RCC 7860 (cell line): ENCODE measurements at places on chromosomes 16 and 17.

GRCh38 chr17:63431939-63432804 lies 13.9 kb downstream of the CYB561 start:
- DNase-seq: no peak

GRCh38 chr17:19867079-19867328 lies 732 bp downstream of the ULK2 start:
- DNase-seq: no peak

GRCh38 chr17:78562734-78563133 lies 14.5 kb downstream of the DNAH17 start:
- no peak for DNase-seq

DNA sequence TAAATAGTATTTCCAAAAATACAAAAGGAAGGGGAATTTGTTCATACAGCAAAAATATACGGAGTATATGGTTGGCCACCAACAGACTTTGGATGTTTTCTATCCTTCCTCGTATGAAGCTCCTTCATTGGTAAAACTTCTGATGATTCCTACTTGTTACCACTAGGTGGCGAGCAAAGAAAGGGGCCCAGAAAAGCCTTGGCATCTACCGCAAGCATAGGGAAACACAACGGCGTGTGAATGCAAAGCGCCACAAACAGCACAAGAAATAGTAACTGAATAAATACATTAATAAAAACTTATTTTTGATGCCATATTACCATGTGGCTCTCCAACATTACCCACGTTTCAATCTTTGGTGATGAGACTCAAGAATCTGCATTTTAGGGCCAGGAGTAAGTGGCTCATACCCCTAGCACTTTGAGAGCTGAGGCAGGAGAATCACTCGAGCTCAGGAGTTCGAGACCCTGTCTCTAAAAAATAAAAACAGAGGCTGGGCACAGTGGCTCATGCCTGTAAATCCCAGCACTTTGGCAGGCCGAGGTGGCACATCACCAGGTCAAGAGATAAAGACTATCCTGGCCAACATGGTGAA lies 34.5 kb downstream of the YWHAE start:
- peak; percentile 64 for DNase-seq

- no peak for DNase-seq
These were observed 549.2 kb downstream of the MAF start for GRCh38 chr16:79051313-79051712.

DNA sequence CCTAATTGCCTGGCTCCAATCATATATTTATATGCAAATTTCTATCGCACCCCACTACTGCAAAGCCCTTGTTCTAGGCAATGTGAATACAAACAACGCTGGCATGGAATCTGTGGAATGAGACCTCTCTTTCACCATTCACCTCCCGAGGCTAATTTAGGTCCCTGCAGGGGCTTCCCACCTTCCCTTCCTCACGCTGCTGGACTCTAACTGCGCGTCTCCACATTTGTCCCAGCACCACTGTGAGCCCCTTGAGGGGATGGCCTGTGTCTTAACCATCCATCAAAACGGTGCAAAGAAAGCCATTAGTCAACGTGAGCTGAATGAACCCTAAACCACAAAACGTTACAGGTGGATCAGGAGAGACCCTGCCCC lies 1.6 kb downstream of the TMEM114 start:
- no peak for DNase-seq

GRCh38 chr17:31593806-31594205 lies 202.3 kb downstream of the RAB11FIP4 start:
- no peak for DNase-seq

DNA sequence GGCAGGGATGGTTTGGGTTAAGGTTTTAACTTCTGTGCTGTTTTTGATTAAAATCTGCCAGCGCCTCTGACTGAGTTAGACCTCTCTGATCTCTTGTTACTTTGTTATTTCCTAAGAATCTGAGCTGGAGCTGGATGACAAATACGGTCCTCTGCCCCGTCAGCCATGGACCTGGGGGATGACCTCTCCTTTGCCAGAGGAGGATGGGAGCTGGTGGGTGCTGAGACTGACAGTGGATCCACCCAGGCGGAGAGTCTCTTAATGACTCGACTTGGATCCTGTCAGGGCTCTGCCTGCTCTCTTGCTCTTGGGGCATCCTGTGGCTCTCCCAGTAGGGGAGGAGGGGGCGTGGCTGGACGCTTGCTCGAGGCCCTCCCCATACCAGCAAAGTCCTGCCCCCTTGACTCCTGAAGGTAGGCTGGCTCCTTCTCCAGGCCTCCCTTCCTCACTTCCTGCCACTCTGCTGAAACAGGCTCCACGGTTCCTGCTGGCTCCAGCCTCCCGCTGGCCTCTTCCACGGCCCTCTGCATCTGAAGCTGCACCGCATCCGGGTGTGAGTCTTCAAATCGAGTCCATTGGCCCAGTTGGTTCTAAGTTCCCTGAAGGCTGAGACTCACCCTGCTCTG lies 24.8 kb upstream of the MAP3K14 start:
- peak; percentile 98 for DNase-seq

- peak; percentile 10 for DNase-seq
These were observed at the start of gene FLII for GRCh38 chr17:18258356-18259038. FLII (minus strand) TSS chr17:18258738; CDS start chr17:18258690, 48 bp downstream.

DNA sequence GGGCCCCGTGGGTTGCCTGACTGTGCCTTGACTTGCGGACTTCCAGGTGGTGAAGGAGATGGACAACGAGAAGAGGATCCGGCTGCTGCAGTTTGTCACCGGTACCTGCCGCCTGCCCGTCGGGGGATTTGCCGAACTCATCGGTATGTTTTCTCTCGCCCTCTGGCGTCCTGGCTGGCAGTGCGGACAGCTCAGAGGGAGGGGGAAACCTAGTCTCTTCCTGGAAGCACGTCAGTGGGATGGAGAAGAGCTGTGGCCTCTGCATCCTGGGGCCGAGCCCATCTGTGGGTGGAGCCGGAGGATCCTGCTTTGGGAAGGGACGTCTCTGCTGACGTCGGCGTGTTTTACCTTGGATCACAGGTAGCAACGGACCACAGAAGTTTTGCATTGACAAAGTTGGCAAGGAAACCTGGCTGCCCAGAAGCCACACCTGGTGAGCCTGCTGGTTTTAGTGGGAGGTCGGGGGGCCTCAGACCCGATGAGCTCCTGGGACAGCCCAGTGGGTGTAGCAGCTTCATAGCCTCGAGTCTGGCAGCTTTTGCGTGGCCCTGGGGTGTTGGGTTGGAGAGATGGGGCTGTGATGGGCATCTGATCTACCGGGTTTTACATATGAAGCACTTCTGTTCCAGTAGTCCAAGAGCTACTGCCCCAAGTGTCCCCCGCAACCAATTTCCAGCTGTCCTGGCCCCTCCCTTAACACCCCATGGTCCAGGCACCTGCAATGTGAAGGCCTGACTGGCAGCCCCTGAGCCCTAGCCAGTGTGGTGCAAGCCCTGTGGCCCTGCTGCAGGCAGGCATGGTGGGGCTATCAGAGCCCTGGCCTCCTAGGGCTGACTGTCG lies 11.9 kb upstream of the CLEC18A start:
- no peak for DNase-seq

DNA sequence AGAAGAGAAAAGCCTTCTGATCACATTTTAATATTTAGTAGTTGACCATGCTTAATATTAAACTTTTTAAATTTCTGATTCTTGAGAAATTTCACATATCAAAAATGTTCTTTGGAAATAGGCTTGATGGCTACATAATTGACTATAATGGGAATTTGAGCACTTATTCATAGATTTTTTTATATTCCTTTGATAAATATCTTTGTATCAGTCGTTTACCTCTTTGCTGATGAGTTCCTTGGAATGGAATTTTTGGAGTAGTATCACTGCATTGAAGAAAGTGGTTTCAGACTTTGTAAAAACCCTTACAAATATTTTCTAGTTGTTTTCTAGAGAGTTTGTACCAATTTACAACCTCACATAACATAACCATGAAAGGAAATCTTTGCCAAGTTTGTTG lies 14.7 kb downstream of the DNAAF1 start:
- DNase-seq: no peak

- no peak for DNase-seq
These were observed 126.2 kb downstream of the MRM1 start for GRCh38 chr17:36727577-36727976.

GRCh38 chr16:83040174-83040573 lies 413.4 kb downstream of the CDH13 start:
- peak; percentile 48 for DNase-seq

GRCh38 chr17:65173284-65173793 lies 36.2 kb downstream of the RGS9 start:
- DNase-seq: peak; percentile 78

DNA sequence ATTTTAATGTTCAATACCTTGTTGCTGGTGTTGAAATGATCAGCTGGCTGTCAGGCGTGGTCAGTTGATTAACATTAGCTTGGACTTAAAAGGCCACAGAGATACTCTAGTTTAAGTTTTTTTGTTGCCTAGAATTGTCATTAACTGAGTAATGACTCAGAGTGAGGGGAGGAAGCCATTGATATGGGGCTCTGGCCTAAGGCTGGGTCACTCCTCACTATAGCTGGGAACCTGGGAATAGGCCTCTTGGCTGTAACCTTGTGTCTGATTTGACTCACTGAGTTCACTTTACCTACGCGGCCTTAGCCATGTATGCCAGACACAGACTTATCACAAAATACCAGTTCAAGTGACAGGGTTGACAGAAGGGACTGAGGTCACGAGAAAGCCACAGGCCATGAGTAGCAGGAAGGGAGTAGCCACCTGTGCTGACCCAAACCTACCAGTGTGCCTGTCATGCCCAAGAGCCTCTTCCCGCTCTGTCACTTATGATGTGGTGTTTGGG lies 37.9 kb upstream of the ADCY7 start:
- no peak for DNase-seq

DNA sequence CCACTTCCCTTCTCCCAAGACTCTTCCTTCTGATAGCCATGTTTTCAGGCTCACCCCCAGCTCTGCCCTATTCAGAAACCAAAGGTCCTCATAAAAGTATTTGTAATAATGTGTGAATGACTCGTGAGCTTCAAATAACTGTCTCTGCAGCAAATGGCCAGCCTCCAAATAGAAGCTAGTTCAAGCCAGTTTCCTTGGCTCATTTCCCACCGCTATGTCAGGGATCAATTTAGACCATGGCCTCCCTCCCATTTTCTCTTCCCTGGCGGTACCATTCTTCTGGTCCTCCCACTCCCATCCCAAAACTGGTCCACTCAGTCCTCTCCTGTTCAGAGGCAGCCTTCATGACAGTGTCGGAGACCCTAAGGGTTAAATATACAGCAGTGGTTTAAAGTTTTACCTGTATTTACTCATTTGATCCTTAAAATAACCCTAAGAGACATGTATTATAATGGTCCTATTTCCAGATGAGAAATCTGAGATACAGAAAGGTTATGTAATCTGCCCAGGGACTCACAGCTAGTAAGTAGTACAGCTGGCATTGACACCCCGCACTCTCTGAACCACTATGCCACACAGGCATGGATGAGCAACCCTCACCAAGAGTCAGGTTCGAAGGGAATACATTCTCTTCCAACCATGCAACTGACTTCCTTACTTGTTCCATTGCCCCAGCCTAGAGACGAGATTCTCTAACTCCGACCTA lies 42.9 kb downstream of the GAS7 start:
- no peak for DNase-seq

DNA sequence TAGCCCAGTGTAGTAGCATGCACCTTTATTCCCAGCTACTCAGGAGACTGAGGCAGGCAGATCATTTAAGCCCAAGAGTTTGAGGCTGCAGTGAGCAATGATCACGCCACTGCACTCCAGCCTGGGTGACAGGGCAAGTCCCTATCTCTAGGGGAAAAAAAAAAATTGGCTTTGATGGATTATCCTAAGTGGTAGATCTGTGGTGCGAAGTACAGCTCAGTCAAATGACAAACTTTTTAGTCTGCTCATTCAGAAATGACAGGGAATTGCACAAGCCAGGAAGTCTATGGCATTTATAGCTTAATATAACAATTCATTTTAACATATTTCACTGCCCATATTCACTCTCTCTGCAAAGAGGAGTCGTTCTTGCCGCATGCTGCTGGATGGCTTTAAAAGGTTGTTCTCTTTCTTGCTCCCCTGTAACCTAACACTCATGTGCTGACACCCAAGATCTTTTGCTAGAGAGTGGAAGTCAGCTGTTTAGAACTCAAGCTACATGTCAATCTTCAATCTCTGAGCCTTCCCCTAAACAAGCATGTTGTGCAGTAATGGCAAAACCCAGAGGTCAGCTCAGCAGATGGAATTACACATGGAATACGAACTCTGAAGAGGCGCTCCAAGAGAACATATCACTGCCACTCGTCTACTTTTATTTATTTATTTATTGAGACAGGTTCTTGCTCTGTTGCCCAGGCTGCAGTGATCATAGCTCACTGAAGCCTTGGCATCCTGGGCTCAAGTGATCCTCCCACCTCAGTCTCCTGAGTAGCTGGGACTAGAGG lies 32.8 kb downstream of the RNF157 start:
- no peak for DNase-seq

DNA sequence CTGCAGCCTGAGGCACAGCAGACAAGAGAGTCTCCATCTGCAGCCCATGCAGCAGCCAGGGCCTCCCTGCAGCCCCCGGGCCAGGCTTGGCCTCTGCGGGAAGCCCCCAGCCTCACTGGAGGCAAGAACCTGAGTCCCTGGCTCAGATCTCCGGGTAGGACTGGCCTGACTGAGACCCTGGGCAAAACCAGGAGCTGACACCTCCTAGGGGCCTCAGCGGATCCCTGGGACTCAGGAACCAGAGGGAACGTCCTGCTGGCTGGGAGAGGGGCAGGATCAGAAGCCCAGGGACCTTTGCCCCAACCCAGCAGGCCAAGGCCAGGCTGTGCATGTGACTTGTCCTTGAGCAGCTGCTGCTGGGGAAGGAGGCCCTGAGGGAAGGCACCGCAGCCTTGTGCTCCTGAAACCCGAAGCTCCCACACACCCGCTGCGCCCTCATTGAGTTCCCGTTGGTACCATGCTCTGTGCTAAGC lies 1.7 kb upstream of the PRSS21 start:
- no peak for DNase-seq

DNA sequence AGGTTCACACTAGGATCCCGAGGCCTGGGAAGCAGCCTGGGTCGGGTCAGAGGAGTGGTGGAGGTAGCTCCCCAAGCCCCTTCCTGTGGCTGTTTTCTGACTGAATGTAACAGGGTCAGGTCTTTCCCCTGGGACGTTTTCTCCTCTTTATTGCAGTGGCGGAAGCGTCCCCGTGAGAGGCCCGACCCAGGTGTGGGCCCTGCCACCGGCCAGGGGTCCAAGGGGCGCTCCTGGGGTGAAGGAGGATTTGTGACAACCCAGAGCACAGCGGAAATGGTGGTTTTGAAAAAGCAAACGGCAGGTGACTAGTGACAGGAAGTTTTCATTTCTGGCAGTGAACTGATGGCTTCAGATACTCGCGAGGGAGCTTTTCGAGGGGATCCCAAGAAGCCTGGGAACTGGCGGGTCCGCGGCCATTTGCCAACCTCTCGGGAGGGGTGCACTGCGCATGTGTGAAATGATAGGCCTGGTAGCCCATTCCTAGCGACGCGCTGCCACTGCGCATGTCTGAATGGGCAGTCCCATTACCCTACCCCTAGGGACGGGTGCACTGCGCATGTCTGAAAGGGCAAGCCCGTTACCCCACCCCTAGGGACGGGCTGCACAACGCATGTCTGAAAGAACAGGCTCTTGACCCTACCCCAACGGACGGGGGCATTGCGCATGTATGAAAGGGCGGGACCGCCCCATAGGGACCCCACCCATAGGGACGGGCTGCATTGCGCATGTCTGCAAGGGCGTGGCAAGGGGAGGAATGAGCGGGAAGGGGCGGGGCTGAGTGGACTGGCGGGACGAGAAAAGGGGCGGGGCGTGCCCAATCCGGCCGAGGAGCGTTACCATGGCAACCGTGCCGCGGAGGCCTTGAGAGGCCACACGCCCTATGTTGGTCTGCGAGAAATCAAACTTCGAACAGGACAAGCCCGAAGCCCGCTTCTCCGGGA lies 1747.9 kb downstream of the TP53TG3F start:
- DNase-seq: no peak
